Vagina (tissue), 2 donors: ENCODE measurements at places on chromosomes 5 and 9. TPM values are rescaled to one million over a fixed set of nuclear protein-coding genes. Genes with fewer than 3 reads are reported as not detected.

- H3K27me3 ChIP-seq: no peaks in the 10 kb centered on the region
- no peak for DNase-seq
- no peak overlapping the region for H3K4me3 ChIP-seq
- no peaks in the 10 kb centered on the region for H3K36me3 ChIP-seq
These were observed 30.5 kb upstream of the LMX1B start for GRCh38 chr9:126583144-126583760.

Gene ELOVL7
- 3.9 TPM for total RNA-seq

DNA sequence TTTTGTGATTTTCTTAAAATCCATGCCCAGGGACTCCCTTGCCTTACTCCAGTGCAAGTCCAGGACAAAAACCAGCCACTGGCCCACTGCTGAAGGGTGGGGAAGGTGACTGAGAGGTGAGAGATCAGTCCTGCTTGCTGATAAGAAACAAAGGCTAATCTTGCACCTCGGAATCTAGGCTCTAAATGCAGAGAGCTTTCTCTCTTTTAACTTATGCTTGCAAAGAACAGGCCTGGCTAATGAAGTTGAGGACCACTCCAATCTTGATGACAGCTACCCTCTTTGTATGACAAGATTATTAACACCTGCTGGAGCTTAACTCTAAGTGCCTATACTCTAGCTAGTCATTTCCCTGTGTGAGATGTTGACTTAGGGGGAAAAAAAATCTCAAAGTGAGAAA, 8.8 kb downstream of the TLE1 start:
- H3K4me1 ChIP-seq: peaks cover 65% of the 10 kb centered on the region
- no peak overlapping the region for H3K27ac ChIP-seq
- no peak for DNase-seq

GRCh38 chr9:103014242-103014641, 19.1 kb downstream of the CYLC2 start:
- DNase-seq: no peak
- H3K36me3 ChIP-seq: no peaks in the 10 kb centered on the region
- H3K4me1 ChIP-seq: no peaks in the 10 kb centered on the region
- no peak overlapping the region for H3K4me3 ChIP-seq
- no peak overlapping the region for H3K27ac ChIP-seq

DNA sequence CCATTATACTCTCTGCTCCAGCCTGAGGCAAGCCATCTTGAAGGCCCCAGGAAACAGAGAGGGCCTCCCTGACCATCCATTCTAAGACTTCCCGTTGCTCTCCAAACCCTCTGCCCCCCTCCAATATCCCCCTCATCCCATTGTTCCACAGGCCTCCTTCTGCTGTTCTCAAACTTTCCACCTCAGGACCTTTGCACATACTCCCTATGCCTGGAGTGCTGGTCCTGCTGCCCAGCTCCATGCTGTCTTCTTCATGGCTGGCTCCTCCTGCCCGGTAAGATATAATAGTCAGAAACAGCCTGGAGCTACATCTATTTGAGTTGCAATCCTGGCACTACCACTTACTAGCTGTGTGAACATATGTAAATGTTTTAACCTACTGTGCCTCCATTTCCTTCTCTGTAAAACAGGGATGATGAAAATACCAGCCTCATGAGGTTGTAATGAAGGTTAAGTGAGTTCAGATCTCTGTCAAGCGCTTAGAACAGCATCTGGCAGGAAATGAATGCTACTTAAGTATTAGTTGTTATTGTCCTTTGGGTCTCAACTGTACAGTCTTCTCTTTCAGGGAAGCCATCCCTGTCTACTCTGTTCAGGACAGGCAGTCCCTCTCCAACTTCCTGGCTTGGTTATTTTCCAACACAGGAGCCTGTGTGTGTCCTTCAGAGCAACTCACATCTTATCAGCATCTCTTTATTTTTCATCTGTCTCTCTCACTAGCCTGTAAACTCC, 45.8 kb downstream of the TMOD1 start:
- no peaks in the 10 kb centered on the region for H3K4me1 ChIP-seq
- no peak overlapping the region for H3K27ac ChIP-seq
- peaks cover 6% of the 10 kb centered on the region for H3K36me3 ChIP-seq
- no peak for DNase-seq
- H3K27me3 ChIP-seq: no peaks in the 10 kb centered on the region

Gene SPINK7
- 65.3 TPM for total RNA-seq

Gene SERF1B
- 30.7 TPM for total RNA-seq

DNA sequence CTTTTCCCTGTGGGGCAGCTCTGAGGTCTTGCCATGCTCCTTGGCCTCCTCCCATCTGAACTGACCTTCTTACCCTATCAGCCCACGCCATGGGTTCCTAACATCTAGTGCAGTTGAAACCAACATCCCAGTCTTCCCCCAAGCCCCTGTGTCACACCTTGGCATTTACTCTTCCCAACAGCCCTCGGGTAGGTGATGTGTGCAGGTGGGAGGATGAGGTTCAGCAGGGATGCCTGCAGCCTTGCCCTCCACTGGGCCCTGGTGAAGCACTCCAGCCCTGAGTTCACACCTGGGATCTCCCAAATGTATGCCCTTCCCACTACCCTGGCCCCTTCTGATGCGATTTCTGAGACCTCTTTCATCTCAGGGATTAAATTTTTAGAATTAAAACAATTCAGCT, 15.5 kb downstream of the IRX2 start:
- no peak for DNase-seq
- H3K4me3 ChIP-seq: no peak overlapping the region
- H3K27ac ChIP-seq: no peak overlapping the region
- no peaks in the 10 kb centered on the region for H3K36me3 ChIP-seq
- peaks cover 14% of the 10 kb centered on the region for H3K4me1 ChIP-seq

- no peak overlapping the region for H3K4me3 ChIP-seq
- H3K27ac ChIP-seq: peak overlapping the region; percentile 61
- DNase-seq: no peak
- H3K36me3 ChIP-seq: no peaks in the 10 kb centered on the region
- peaks cover 12% of the 10 kb centered on the region for H3K4me1 ChIP-seq
These were observed 187.2 kb upstream of the PANK3 start for GRCh38 chr5:168766426-168766700.

DNA sequence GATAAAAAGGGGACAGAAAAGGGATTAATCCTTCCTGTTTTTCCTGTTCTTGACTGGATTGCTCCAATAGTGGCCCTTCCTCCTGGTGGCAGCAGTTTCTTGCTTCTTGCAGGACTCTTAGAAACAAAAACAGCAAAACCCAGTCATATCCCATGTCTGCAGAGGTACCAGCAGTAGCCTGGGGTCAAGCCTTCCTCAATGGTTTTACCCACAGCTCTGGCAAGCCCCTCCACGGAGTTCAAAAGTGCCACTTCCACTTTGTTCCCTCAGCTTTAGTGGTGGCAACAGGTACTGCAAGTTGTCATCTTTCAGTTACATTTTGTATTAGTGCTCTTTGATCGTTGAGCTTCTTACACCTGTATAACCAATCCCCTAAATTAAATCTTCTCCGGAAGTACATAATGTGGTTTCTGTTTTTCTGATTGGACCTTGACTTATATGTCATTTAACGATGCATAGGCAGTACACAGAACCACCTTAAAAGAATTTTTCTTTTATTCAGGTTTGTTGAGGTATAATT, 8.7 kb upstream of the RANBP6 start:
- DNase-seq: no peak
- no peaks in the 10 kb centered on the region for H3K36me3 ChIP-seq
- no peak overlapping the region for H3K27ac ChIP-seq

DNA sequence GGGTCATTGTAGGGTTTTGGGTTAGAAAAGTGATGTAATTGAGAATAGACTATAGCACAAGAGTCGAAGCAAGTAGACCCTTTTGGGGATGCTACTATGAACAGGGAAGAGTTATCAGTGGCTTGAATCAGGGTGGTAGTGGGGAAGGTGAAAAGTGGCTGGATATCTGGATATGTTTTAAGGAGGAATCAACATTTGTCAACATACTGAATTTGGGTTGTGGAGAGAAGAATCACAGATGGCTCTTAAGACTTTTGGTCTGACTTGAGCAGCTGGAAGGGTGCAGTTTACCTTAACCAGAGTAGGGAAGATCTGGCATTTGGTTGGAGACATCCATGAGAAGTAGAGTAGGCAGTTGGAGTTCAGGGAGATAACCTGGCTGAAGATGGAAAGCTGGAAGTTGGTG, 38.5 kb upstream of the FCHO2 start:
- H3K36me3 ChIP-seq: no peaks in the 10 kb centered on the region
- H3K4me3 ChIP-seq: no peak overlapping the region
- H3K27ac ChIP-seq: no peak overlapping the region
- H3K27me3 ChIP-seq: no peaks in the 10 kb centered on the region
- H3K4me1 ChIP-seq: no peaks in the 10 kb centered on the region

Gene FBLL1
- not detected for total RNA-seq

Gene SLC36A2
- total RNA-seq: not detected

- H3K4me1 ChIP-seq: peaks cover 26% of the 10 kb centered on the region
- H3K36me3 ChIP-seq: no peaks in the 10 kb centered on the region
- H3K27ac ChIP-seq: peak overlapping the region; percentile 7
- H3K4me3 ChIP-seq: no peak overlapping the region
These were observed 2.3 kb upstream of the AK3 start for GRCh38 chr9:4743131-4743875.

Gene SLC23A1
- not detected for total RNA-seq

GRCh38 chr5:78273436-78273835, 21.1 kb downstream of the AP3B1 start:
- no peaks in the 10 kb centered on the region for H3K36me3 ChIP-seq
- peaks cover 8% of the 10 kb centered on the region for H3K4me1 ChIP-seq
- H3K4me3 ChIP-seq: no peak overlapping the region
- no peak overlapping the region for H3K27ac ChIP-seq
- DNase-seq: no peak

DNA sequence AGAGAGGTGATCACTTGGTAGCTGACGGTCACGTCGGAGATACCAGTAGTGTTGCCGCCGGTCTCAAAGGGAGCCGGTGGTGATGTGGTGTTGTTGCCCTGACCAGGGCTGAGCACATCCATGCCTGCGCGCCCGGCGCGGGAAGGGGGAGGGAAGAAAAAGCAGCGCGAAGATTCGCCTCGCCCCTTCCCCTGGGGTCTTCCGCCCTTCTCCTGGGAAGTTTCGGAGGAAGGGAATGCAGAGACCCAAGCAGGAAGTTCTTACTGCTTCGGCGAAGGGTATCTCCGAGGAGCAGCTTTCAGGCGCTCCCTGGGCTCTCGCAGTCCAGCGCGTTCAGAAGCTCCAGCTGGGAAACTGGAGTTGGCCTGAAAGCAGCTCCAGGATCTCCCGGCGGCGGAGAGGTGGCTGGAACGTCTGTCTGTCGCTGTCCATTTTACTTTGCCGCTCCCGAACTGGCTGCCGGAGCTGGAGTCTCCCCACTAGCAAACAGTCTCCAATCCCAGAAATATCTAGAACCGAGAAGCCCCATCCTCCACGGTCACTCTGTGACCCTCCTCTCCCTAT, 565 bp downstream of the HTR1A start:
- DNase-seq: no peak
- no peaks in the 10 kb centered on the region for H3K27me3 ChIP-seq
- H3K27ac ChIP-seq: no peak overlapping the region
- H3K36me3 ChIP-seq: no peaks in the 10 kb centered on the region
- H3K4me3 ChIP-seq: no peak overlapping the region
- H3K4me1 ChIP-seq: no peaks in the 10 kb centered on the region

Gene PCDHGB5
- total RNA-seq: 15.0 TPM

Gene ABO
- 17.2 TPM for total RNA-seq

Gene TRIM14
- 25.8 TPM for total RNA-seq

DNA sequence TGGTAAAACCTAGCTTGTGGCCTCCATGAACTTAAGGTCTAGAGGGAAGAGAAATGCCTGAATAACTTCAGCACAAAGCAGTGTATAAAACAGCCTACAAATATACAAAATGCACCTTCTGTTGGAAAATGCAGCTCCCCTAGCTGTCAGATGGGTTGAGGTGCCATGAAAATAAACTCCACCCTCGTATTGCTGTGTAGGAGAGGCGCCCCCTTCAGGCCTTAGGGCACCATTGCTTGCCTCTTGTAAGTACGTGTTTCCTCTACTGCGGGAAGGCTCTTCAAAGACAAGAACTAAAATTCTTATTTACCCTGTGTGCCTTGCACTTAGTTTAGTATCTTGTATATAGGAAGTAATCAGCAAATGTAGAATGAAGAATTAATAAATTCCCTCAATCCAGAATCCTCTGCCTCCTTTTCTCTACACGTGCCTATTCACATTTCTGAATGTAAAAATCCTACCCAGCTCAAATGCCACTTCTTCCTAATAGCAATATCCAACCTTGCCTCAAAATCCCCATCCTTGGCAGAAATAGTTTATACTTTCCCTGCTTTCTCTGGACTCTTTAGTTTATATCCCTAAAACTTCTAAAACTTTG, 393.7 kb upstream of the PDE4D start:
- no peak overlapping the region for H3K27ac ChIP-seq
- H3K27me3 ChIP-seq: no peaks in the 10 kb centered on the region
- no peak overlapping the region for H3K4me3 ChIP-seq
- no peak for DNase-seq
- no peaks in the 10 kb centered on the region for H3K36me3 ChIP-seq

DNA sequence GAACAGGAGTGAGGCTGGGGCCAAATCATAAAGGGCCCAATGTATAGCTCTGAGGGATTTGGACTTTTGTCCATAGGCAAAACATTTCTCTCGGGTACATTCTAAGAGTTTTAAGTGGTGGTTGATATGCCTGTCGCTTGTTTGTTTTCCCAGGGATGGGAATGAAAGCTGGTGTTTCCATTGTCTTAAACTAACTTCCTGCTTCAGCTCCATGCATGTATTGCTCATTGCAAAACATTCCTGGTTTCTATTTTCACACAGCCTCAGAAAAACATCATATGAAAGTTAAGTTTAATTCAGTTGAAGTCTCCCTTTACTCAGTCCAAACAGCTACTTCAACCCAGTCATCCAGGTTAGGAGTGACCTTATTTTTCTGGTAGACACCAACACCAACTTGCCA, 235.0 kb downstream of the ACTL7B start:
- H3K36me3 ChIP-seq: no peaks in the 10 kb centered on the region
- H3K4me1 ChIP-seq: no peaks in the 10 kb centered on the region
- H3K4me3 ChIP-seq: no peak overlapping the region
- DNase-seq: no peak
- no peak overlapping the region for H3K27ac ChIP-seq

DNA sequence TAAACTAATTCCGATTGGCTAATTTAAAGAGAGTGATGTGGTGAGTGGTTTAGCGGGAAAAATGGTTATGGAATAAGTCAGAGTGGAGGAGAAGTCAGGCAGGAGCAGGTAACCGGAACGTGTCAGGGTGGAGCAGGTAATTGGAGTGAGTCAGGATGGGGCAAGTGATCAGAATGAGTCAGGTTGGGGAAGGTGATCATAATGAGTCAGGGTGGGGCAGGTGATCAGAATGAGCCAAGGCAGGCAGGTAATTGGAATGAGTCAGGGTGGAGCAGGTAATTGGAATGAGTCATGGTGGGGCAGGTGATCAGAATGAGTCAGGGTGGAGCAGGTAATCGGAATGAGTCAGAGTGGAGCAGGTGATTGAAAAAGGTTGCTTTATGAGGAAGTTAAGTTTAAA, 101.4 kb downstream of the TMEM167A start:
- H3K4me3 ChIP-seq: no peak overlapping the region
- no peaks in the 10 kb centered on the region for H3K4me1 ChIP-seq
- no peak for DNase-seq
- H3K27ac ChIP-seq: no peak overlapping the region
- no peaks in the 10 kb centered on the region for H3K27me3 ChIP-seq
- no peaks in the 10 kb centered on the region for H3K36me3 ChIP-seq

Gene ADRA1B
- 0.74 TPM for total RNA-seq

GRCh38 chr9:38744484-38744883, 24.6 kb upstream of the FAM240B start:
- no peaks in the 10 kb centered on the region for H3K4me1 ChIP-seq
- H3K36me3 ChIP-seq: no peaks in the 10 kb centered on the region
- no peak overlapping the region for H3K27ac ChIP-seq
- DNase-seq: no peak

- H3K4me1 ChIP-seq: peaks cover 15% of the 10 kb centered on the region
- no peak overlapping the region for H3K4me3 ChIP-seq
- DNase-seq: peak; percentile 42
These were observed 51.5 kb upstream of the SH3PXD2B start for GRCh38 chr5:172505845-172506244.

Gene HK3
- total RNA-seq: 7.4 TPM
